Fibroblast of the conjunctiva (primary cell): ENCODE measurements at places on chromosomes 7 and 10.

DNA sequence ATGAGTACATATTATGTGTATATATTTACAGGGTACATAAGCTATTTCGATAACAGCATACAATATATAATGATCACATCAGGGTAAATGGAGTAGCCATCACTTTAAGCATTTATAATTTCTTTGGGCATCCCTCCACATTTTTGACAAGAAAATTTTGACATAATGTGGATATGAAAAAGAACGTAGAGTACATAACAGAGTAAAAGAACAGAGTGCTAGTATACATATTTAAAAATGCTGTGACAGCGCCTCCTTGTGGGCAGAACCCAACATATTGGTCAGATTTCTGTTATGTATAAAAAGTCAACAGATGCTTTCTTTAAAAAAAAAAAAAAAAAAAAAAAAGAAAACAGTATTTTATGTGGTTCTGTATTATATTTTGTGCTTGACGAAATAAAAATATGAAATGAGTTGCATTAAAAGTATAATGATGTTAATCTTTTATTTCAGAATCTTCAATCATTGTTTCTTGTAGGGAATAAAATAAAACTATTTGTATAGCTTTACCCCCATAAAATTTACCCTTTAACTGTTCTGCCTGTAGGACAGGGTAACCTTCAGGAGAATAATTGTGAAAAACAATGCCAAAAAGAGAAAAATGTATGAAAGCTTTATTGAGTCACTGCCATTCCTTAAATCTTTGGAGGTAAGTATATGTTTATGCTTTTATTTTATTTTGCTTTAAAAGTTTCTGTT, 18.3 kb upstream of the HBP1 start:
- peak; percentile 50 for DNase-seq

- peak; percentile 43 for DNase-seq
Measured at GRCh38 chr7:117127585-117128168, 174.4 kb downstream of the ST7 start.

- DNase-seq = no peak
Measured at GRCh38 chr10:17415046-17415658, 39.2 kb downstream of the ST8SIA6 start.

GRCh38 chr10:130984686-130985085, 326.8 kb downstream of the TCERG1L start:
- DNase-seq = no peak

- DNase-seq = no peak
Measured at GRCh38 chr10:93180482-93180931, 106.8 kb downstream of the CYP26A1 start.
